ENCODE measurements at places on chromosomes 7 and 10. TPM values are rescaled to one million over a fixed set of nuclear protein-coding genes. Genes with fewer than 3 reads are reported as not detected.

ZNF783 gene
- total RNA-seq, result 4.9 TPM

SMIM30 gene
- 80.4 TPM for total RNA-seq

OR2A1 gene
- 0.17 TPM for total RNA-seq

FBXL13 gene
- total RNA-seq, result 3.1 TPM

PGAM2 gene
- total RNA-seq, result 0.39 TPM

CBX3 gene
- 495 TPM for total RNA-seq

MMD2 gene
- not detected for total RNA-seq

LIPM gene
- total RNA-seq, result not detected

DNA sequence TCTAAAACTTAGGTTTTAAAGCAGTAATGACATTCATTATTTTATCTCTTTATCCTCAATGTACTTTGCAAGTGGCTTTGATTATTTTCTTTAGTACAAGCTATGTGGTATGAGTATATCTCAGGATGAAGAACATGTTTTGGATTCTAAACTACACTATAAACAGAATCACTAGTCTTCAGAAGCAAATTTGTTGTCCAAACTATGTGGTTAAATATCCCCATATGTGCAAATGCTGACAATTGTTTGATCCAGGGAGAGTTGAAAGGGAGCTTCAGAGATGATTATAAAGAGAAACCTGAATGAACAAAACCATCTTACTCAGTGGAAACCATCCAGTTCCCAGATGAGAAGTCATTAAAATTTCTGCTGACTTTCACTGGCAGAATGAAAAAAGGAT lies 179.3 kb downstream of the MDFIC start:
- DNase-seq, result no peak

- no peak for DNase-seq
Measured at GRCh38 chr10:3631701-3632330, 153.2 kb downstream of the KLF6 start.

DNA sequence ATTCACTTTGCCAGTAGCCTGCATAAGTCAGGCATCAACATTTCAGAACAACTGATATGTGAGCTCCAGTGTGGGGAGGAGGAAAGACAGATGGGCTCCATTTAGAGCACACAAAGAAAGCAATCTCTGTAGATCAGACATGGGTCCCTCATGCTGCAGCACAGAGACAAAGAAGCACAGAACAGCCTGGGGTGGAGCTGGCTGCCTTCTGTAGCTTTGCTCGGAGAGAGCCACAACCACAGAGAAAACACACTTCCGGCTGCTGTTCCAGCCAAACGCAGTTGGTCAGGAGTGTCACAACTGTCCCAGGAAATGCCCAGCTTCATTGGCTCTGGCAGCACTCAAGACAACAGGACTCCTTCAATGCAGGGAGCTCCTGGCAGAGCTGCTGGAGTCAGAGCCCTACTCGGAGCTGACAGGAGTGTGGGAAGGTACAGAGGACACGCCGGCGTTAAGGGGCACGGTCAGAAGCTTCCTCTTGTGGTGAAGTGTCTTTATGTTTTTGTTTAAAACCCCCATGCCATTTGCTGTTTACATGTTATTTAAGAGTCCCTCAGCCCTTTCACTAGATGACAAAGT lies 494.4 kb downstream of the TCERG1L start:
- DNase-seq, result no peak

GRCh38 chr7:127887631-127888030 lies 143.6 kb downstream of the LRRC4 start:
- DNase-seq, result no peak

- no peak for DNase-seq
Measured at GRCh38 chr7:128323040-128323439, 20.7 kb downstream of the RBM28 start.

DNA sequence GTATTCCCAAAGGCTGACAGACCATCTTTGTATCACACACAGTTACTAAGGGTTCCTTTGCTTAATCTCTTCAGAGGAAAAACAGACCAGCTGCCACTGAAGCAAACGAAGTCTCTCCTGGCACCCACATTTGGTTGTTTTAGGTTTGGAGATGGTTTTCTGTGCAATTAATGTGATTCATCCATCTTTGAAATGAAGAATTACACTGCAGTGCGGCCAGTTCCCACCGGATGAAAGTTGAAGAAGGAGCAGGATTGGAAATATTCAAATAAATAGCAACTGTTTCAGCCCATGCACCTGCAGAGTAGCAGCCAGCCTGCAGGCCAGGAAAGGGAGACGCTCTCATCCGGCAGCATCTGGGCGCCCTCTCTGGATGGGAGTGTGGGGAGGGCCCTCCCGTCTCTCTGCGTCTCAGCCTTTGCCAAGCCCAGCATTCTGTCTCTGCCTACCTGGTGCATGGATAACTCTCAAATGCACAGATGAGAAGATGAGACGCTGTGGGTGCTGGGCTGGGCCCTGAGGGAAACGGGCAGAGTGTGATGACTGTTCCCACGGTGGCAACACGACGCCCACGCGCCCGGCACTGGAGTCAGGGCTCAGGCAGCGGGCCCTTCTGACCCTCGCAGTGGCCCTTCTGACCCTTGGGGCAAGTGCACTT lies 214.0 kb downstream of the PTPRN2 start:
- DNase-seq, result peak; percentile 54

DNA sequence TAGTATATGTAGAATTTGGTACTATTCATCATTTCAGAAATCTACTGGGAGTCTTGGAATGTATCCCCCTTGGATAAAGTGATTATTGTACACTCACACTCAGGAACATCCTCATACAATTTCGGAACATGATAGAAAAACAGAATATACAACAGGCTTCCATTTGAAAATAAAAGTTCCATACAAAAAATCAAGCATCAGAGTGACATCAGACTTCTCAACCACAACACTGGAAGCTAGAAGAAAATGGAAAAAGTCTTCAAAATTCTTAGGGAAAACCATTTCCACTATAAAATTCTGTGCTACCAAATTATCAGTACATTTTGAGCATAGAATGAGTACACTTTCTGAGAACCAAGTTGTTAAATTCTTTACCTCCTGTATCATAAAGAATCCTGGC lies 8.8 kb downstream of the LYZL1 start:
- DNase-seq, result no peak

DNA sequence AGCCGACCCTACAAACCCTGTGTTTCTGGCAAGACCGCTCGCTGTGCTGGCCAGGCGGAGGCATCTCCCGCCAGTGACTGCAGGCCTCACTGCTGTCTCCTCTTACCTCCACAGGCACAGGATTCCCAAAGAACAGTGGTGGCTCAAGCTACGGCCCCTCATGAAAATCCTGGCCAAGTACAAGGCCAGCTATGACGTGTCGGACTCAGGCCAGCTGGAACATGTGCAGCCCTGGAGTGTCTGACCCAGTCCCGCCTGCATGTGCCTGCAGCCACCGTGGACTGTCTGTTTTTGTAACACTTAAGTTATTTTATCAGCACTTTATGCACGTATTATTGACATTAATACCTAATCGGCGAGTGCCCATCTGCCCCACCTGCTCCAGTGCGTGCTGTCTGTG lies 36.2 kb downstream of the PITRM1 start:
- DNase-seq, result no peak

DNA sequence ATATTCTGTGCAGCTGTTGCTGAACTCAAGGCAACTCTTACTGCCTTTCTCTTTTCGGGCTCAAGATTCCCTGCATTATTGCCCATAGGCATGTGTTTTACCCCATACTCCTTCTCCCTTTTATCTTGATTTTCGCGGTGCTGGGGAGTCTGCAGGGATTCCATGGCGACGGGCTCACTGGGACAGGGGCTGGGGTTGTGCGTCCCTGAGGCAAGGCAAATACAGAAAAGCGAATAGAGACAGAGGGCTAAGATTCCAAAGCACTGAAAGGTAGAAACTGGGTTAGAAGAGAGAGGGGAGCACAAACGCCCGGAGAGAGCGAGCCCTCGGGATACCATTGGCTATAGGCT lies 519 bp upstream of the RPP38 start:
- DNase-seq, result no peak

DNA sequence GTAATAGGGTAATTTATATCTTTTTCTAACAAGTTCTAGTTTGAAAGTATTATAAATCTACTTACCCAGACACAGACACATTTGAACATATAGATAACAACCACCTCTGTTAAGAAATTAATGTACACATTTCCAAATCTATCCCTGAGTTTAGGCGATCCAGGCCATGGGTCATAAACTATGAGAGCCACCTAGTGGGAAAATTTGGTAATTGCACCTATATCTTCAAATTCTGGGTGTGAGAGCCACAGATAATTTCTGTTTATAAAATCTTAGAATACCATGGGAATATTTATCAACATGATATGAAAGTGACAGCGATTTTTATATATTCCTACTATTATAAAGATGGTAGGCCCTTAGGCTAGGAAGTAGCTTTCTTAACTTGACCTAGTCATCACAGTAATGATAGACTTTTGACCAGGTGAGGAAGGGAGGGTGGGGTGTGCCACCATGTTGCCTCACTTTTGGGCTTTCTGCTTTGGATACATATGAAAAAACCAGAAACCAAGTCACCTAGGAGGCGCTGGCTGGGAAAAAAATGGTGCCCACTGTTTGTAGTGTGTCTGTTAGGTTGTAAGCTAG lies 8.0 kb upstream of the EPHA1 start:
- DNase-seq, result peak; percentile 42

GRCh38 chr7:144777005-144777839 lies 58.6 kb downstream of the TPK1 start:
- DNase-seq, result no peak

- DNase-seq, result peak; percentile 95
Measured at GRCh38 chr7:16739863-16740622, 13.5 kb upstream of the TSPAN13 start.

DNA sequence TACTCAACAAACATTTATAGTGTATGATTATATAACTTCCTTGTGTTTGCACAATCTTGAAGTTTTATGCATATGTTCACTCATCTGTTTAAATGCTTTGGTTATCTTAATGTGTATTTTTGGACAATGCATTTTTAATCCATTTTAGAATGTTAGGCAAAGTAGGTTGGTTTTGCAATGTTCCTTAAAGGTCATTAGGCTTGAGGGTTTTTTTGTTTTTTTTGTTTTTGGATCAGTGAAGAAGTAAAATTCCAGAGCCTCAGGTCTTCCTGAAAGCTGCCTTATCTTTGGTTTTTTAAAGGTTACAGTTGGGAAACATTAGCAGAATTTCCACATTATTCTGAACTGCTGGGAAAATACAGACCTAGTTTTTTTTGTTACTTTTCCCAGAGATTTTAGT lies 12.8 kb downstream of the MDFIC start:
- DNase-seq, result no peak

DNA sequence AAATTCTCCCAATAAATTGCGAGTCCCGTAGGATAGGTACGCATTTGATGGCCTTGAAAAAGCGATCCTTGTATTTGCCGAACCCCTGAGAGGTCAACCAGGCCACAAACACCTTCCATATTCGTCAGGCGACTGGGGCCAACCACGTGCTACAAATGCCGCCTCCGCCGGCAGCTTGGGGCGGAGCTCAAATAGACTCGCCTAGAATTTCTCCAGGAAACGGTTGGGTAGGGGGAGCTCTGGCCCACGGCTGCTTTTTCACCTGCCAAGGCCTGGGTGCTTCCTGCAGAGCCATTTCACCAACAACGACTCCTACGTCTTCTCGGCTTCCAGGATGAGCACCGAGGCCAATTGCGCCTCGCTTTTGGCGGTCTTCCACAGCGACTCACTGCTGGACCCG lies 53.4 kb upstream of the KIF5B start:
- no peak for DNase-seq

- peak; percentile 92 for DNase-seq
Measured at GRCh38 chr7:43491984-43492383, 90.9 kb upstream of the STK17A start.

DNA sequence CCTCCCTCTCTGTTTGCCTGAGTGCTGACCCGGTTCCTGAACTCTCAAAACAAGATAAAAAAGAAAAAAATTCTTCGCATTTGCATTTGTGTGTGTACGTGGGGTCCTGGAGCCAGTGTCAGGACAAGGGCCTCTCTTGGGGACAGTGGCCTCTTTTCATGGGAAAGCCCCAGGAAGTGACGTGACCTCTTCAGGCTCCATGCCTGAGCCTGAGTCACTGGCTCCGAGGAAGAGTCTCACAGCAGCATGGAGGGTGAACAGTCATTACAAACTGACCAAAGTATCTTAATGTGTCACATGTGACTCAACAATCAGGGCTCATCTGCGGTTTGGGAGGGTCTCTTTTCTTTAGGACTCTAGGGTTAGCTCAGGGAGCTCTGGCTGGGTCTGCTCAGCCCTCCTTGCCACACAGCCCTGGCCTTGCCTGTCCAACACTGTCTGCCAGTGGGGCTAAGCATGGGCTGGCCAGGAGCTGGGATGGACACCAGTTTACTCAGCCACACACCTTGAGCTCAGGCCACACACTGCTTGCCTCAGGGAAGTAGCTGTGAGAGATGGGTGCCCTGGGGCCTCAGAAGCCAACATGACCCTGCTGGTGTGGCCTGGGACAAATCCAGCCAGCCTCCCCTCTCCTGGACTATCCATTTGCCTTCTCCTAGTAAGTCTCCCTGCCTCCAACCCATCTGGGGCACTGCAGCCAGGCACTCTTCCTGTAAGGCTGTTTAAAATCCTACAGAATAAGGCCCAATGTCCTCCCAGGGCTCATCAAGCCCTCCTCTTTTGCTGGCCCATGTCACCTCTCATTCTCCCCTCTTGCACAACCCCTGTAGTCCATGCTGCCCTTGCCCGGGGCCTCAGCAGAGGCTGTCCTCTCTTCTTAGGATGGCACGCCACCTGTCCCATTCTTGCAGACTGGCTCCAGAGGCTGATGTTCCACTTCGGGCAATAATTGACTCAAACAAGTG lies 10.5 kb downstream of the TMEM273 start:
- DNase-seq, result peak; percentile 91

GRCh38 chr10:33463011-33463410 lies 128.5 kb upstream of the NRP1 start:
- DNase-seq, result no peak

DNA sequence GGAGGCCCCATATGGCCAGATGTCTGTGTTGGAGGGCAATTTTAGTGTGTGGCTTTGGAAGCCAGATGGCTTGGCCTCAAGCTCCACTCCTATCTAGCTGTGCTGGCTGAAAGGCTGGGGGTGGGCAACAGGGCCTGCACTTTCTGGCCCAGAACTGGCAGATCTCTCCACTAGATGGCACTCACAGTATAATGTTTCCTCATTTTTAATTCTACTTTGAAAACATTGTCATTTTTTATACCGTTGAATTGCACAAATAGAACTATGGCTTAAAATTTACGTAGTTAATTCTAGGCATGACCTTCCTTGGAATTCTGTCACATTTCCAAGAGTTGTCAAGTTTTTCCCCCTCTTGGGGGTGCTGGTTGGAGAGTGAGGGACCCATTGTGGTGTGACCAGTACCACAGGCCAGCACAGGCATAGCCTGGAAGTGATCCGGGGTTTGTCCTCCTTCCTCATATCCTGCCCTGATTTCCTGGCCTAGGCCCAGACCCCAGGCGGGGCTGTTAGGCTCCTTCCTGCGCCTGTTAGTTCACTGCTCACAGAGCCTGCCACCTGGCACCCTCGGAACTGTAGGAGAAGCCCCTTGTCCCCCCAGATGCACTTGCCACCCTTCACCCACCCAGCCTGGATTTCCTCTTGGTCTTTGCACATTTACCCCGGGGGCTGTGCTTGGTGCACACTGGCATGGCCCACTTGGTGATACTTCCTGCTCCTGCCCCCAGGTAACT lies 52.8 kb downstream of the ARHGAP22 start:
- DNase-seq, result peak; percentile 19

- DNase-seq, result no peak
Measured at GRCh38 chr7:22765609-22766008, 38.6 kb downstream of the IL6 start.

Measured in Daoy (cell line).